Fibroblast of mammary gland (primary cell): ENCODE measurements at places on chromosomes 7 and 10.

- DNase-seq = no peak
These were observed 1.7 kb downstream of the SORBS1 start for GRCh38 chr10:95559471-95559870.

DNA sequence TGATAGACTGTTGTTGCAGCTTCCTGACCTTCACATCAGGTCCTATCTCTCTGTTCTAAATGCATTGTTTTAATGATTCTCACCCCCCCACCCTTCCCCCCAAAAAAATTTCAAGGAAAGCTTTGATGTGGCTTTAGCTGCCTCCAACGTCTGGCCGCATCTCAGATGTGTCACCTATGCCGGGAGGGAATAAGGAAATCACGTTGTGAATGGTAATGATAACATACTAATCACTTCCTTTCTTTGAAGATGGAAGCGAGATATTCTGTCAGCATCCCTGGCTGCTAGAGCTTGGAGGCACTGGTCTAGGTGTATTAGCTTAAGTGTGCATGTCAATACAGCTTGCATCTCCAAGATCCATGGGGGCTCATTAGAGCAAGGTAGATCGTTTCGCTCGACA, 89.6 kb downstream of the VTI1A start:
- DNase-seq = no peak

DNA sequence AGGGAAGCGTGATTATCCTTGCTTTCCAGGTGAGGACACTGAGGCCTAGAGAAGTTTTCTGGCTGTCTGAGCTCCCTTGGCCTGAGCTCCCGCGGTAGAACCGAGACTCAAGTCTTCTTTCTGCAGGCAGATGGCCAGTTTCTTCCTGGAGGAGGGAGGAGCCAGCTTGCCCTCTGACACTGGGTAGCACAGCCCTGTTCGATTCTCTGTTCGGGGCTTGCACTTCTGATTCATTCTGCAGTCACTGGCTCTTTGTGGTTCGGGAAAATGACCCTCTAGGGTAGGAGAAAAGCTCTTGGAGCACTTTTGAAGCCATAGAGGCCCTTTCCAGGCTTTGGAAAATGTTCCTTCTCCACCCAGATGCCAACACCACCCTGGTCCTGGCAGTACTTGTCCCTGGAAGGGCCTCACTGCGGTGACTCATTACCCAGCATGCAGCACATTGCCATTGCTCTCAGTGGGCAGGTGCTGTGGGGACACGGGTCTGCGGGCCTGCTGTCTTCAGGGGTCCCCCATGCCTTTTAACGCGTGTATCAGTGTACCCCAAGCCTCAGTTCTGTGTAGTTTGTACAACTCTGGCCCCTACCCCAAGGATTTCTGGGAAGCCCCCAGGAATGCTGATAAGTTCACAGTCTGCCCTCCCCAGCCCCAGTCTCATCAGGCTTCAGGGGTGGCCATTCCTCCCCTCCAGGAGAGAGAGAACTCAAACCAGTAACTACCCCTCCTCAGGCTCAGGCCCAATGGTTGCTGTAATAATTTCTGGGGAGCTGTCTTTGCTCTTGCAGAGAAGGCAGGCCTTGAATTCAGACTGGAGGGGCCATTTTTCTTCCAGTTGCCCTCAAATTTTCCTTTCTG, 11.9 kb downstream of the CHST3 start:
- DNase-seq = peak; percentile 95

DNA sequence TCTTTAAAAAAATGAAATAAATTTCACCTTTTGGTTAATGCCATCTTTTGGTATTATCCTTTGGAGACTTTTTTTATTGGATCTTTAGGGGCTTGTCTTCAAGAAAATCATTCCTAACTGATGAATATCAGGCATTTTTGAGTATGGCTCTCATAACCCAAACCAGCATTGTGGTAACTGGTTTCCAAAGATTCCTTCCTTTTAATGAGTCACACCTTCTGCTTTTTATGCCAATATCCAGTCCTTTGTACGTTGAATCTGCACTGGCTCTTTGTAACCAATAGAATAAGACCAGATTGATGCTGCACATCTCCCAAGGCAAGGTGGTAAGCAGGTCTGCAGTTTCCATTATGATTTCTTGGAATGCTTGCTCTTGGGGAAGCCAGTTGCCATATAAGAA, 89.1 kb downstream of the GPR158 start:
- DNase-seq = no peak

GRCh38 chr10:43202224-43202656, 64.0 kb downstream of the CSGALNACT2 start:
- DNase-seq = peak; percentile 30

DNA sequence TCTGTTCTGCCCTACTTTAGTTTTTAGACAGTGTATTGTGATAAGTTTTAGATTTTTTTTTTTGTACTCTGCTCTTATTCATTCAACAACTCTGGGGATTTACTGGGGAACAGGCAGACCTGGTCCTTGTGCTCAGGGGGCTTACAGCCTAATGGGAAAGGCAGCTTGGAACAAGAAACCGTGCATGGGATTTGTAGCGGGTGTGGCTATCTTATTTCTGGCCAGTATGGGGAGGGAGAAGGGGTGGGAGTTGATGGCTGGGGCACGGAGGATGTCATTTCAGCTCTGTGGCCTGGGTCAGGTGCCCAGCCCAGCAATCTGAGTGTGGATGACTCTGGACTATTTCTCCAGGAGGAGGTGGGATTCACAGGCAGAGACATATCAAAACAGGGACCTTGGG, 47.0 kb downstream of the GRK5 start:
- no peak for DNase-seq

GRCh38 chr10:88120599-88121333, 257.3 kb downstream of the PTEN start:
- no peak for DNase-seq

GRCh38 chr10:2476218-2476811, 591.0 kb upstream of the PFKP start:
- DNase-seq = no peak

DNA sequence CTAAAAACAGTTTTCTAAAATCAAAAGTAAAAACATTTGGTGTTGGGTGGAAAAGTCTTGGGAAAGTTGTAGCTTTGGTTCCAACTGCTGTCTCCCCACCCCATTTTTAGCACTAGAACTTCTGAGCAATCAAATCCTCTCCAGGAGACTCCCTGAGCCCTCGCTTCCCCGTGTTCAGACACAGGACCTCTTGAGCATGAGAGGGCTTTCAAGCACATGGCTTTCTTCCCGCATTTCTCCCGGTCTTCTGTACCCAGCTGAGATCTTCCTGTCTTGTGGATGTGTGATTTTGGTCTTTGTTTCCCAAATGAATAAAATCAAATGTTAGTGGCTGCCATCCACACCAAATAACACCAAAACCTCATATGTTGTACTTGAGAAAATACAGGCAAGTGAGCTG, 5.0 kb downstream of the CXCL12 start:
- no peak for DNase-seq

DNA sequence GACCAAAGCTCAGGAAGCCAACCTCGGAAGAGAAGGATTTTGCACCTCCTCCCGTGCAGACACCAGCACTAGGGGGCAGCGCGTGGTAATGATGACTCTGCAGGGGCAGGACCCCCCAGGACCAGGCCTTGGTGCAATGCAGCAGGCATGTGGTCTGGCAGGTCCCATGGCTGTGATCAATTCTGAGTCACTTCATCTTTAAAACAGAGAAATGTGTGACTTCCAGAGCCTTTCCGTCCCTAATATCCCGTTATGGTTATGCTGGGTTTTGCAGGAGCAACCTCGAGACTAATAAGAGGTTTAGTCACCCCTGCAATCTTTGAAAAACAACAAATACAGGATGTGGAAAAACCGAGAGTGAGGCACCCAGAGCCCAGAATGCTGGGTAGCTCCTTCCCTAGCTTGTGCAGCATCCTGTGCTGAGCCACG, 30.2 kb upstream of the GJD4 start:
- peak; percentile 95 for DNase-seq

DNA sequence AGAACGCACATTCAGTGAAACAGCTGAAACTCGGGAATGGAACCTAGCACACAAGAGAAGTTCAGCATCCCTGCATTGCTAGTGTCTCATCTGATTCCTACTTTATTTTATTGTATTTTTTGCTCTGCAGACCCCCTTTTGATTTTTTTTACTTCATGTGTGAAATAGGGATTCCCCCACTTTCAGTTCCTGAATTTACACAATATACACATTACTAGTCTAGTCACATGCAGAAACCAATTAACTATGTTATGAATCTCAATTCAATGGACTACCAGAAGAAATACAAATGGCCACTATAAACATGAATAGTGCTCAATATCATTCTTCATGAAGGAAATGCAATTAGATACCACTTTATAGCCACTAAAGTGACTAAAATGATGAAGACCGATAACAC, 386.1 kb upstream of the COBL start:
- DNase-seq = no peak

GRCh38 chr7:82049891-82050533, 280.2 kb upstream of the HGF start:
- peak; percentile 91 for DNase-seq

GRCh38 chr10:34656661-34657060, 158.4 kb downstream of the PARD3 start:
- DNase-seq = no peak

DNA sequence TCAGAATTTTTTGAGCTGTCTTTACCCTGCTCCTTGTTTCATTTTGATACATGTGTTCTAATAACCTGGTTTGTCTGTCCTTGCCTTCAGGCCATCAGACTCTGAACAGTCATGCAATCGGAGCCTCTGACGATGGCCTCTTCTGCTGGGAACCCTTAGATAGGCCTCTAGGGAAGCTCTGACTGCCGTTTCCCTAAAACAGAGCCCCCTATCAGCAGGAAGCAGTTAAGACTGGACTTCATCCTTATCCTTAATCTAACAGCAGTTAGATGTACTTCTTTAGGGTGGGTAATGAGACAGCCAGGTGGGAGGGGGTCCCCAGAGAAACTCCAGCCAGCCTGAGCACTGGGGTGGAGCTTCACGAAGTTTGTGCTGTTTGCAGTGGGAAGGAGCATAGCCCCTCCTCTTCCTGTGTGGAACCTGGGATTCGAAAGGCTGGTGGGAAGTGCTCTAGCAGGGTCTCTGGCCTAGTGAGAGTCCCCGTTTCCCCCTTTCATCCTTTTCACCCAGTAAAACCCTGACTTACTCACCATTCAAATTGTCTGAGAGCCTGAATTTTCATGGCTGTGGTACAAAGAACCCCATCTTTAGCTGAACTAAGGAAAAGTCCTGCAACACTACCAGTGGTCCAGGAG, 28.4 kb upstream of the SORCS3 start:
- DNase-seq = peak; percentile 5

GRCh38 chr7:97342512-97342911, 225.0 kb downstream of the SDHAF3 start:
- no peak for DNase-seq
